CD4-positive, alpha-beta T cell treated with Interleukin-6 for 4 hours (primary cell): ENCODE measurements at places on chromosomes 6 and 20.
A peak's percentile ranks its signal among the peaks of the same experiment; 100 is the strongest.

DNA sequence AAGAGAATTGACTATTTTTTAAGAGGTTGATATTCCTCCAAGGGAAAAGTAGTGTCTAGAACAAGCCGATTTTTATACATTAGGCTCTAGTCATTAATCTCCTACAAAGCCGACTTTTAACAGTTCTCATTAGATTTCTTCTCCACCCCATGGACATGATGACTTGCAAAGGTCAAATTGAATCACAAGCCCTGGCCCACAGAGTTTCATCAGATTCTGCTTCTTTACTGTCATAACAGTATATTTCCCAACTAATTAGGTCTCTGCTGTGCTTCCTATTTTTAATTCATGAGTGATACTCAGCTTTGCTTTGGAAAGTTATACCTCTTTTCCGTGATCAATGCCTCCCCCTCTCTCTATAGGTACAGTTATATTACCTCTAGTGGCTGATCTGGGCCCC lies 90.6 kb upstream of the ADGRB3 start:
- no peak for DNase-seq

DNA sequence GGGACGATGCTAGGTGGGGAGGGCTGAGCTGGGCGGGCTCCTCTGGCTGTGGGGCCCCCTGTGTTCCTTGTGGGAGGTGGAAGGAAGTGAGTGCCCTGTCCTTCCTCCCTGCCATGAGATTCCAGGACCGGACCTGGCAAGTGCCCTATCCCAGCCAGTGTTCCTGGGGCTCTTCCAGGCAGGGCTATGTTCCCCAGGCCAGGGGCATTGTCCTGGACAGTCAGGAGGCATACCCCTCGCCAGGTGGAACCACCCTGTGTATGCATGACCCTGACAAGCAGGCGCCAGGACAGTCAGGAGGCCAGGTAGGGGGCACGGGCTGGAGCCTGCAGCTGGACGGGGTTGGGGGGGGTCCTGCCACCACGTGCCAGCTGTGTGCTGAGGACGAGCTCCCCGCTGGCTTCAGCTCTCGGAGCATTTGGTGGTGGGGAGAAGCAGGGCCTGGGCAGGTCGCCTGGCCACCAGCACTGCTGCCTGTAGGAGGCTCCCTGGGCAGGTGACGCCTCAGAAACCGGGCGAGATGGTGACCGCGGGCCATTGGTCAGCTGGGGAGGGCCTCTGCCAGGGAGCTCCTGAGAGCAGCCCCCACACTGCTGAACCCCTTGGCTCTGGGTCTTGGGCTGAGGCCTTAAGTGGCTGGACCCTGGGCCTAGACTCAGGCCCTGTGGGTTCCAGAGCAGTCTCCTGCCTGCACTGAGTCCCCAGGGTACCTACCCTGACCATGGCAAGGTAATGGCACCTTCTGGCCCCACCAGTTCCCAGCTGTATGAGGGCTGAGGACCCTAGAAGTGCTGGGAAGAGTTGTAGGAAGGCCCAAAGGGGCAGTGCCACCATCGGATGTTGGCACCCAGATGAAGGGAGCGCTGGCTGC lies 694 bp downstream of the SLC17A9 start:
- DNase-seq: no peak

- DNase-seq: peak; percentile 65
These were observed 33.8 kb upstream of the AIG1 start for GRCh38 chr6:143026696-143027449.

- no peak for DNase-seq
These were observed 28.5 kb downstream of the CDC5L start for GRCh38 chr6:44415873-44416502.

- no peak for DNase-seq
These were observed 737.9 kb upstream of the SLC35B3 start for GRCh38 chr6:9173229-9173628.

DNA sequence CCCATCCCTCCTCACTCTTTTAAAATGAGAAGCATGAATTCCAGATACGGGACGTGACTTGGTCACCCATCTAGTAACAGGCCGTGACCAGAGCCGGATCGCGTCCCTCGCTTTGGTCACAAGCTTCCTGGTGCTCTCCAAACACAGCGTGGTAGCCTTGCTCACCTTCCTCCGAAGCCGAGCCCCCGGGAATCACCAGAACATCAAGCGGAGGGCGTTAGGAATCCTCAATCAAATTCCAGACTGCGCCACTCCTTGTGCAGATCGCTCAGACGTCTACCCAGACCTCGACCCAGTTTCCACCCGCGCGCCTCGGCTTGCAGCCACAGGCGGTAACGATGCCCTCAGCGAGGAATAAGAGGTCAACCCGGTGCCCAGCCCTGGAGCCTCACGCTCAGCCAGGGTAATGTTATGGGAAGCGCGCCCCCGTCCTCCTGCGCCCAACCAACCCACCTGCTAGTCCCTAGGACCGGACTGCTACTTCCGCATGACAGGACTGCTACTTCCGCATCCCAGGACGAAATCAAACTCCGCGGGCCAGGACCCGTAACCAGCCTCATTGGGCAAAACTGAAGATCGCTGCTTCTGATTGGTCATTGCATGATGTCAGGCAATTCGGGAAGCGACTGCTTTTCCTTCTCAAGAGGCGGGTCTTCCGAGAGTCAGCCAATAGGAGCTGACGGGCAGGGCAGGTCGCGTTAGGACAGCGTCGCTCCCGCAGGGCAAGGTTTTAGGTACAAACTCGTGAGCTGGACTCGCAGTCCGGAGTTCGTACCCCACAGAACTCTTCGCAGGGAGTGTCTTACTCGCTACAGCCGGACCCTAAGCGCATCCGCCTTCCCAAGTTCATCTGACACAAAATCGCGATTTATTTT lies at the start of gene MTFR2:
MTFR2 (minus strand) TSS at position 501 of the 875 bp plus-strand sequence. CDS start 1,212 bp downstream, outside the sequence.
- DNase-seq: peak; percentile 94

GRCh38 chr6:85402071-85402470 lies 47.8 kb upstream of the NT5E start:
- DNase-seq: no peak

DNA sequence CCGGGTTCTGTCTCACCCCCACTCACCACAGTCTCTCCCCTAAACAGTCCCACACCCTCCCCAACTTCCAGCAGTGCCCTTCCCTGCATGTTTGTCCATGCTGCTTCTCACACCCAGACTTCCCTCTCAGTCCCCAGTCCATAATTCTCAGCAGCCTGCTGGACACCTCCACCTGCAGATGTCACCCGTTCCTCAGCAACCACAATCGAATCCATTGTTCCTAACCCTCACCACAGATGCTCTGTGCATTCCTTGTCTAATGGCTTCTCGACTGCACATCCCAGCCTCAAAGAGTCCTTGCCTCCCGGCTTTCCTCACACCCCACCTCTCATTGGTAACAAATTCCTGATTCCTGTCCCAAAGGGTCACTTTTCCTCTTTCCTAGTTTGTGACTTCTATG lies 55.6 kb downstream of the GOPC start:
- DNase-seq: no peak

GRCh38 chr6:168385858-168386735 lies 54.9 kb upstream of the SMOC2 start:
- DNase-seq: no peak
